Stimulated activated CD4-positive, alpha-beta T cell treated with anti-CD3 and anti-CD28 coated beads, Interleukin-4, amount 100 ng/mL, for 1 hour (primary cell): ENCODE measurements at places on chromosomes 12 and 14.
A peak's percentile ranks its signal among the peaks of the same experiment; 100 is the strongest.

- no peak for DNase-seq
Observed at GRCh38 chr12:27213830-27214787, 30.0 kb upstream of the STK38L start.

GRCh38 chr14:44759277-44759676 lies 202.5 kb downstream of the KLHL28 start:
- no peak for DNase-seq

DNA sequence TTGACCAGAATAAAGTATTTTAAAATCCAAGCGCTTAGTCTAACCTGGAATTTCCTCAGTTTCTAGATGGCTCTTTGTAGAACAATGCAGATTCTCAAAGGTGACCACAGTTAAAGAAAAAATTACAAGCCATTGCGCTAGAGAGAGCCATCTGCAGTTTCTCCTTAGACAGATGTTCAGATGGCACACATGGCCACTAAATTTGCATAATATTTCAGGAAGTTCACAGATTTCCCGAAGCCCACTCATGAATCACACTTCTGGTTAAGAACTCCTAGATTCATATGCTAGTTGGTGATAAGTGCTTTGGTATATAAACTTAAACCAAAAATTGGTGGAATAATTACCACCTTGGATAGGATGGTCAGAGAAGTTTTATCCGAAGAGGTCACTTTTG lies 749 bp downstream of the AKAP3 start:
- no peak for DNase-seq

GRCh38 chr14:61866932-61867920 lies 105.0 kb downstream of the SNAPC1 start:
- DNase-seq = no peak

DNA sequence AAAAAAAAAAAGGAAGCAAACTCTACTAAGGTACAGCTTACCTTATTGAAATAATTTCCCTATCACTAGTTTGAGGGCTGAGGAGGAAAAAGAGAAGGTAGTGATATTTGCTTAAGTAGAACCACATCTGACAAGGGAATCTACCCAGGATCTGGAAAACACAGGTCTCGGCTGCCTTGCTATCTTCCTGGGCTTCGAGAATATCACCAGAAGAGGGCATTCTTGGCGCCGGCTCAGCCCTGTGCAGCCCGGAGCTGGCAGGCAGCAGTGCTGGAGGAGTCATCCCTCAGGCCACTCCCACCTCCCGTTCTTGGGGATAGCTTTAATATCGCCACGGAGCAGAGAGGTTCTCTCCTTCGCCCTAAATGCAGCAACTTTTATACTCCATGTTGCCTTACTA lies 1181.2 kb downstream of the VRK1 start:
- DNase-seq = peak; percentile 79

GRCh38 chr12:113222730-113223531 lies 1.7 kb downstream of the TPCN1 start:
- no peak for DNase-seq

DNA sequence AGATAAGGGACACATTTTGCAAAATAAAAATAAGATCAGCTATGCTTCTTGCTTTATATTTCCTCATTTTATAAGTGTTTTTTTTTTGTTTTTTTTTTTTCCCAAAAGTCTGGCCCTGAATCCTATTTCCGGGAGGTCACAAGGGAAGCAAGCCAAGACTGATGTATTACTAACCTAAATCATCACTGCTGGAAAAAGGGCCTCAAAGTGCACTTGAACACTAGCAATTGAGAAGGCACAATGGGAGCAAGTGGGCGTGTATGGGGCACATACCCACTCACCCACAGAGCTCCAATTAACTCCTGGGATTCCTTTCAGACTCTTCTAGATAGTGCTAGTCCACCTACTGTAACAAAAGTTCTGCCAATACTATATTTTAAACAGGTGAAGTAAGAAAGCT lies 58.8 kb downstream of the STON2 start:
- no peak for DNase-seq

DNA sequence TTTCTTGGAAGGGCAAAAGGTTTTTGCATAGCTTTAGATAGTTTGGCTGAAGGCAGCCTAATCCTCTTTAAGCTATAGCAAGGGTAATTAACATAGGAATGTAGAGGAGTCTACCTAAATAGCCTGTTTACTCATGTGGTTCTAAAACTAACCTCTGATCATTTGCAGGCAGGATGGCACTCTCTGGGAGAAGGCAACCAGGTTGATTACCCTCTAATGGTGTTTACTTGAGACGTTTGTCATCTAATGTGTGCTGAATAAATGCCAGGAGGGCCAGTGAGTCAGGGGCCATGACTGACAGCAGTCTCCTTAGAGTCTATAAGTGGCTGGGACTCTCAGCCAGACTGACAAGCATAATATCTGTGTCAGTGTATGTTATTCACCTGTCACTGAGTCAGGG lies 286.4 kb downstream of the PCNX1 start:
- no peak for DNase-seq

DNA sequence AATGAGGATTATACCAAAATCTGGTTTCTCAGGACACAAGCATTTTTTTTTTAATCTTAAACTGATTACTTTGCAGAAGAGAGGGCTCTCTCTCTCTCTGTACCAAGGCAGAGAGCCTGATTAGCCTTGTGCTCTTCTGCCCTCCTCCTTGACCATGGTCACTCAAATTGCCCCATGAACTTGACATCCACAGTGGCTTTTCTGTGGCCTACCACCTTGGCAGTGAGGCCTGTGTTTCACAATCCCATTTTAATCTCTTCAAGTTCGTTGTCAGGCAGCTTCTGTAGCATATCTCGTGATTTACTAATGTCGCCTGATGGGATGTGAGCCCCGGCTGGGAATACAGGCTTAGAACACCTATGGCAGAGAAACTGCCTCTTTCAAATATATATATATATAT lies 30.7 kb upstream of the PWP1 start:
- no peak for DNase-seq

GRCh38 chr14:104320611-104321086 lies 182.3 kb downstream of the KIF26A start:
- no peak for DNase-seq

- no peak for DNase-seq
Observed at GRCh38 chr12:102053062-102053349, 8.8 kb downstream of the WASHC3 start.

GRCh38 chr14:34522496-34522895 lies 17.0 kb downstream of the EAPP start:
- DNase-seq = no peak

DNA sequence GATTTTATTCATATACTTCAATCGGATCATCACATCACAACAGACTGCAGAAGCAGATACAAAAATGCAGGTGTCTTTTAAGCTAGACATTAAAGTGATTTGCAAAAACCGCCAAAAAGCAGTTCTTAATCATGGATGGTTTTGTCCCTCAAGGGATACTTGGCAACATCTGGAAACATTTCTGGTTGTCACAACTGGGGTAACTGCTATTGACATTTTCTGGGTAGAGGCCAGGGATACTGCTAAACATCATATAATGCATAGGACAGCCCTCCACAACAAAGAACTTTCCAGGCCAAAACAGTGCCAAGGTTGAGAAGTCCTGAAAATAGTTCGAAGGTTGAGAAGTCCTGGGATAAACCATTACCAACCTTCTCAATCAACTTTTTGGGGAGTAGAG lies 101.8 kb upstream of the BBS10 start:
- no peak for DNase-seq

GRCh38 chr14:83864106-83864505 lies 1665.8 kb upstream of the FLRT2 start:
- DNase-seq = no peak
